ENCODE measurements at places on chromosomes 2 and 18. TPM values are rescaled to one million over a fixed set of nuclear protein-coding genes. Genes with fewer than 3 reads are reported as not detected.

- H3K36me3 ChIP-seq, result no peaks in the 10 kb centered on the region
- H3K4me1 ChIP-seq, result peaks cover 18% of the 10 kb centered on the region
- H3K27me3 ChIP-seq, result peaks cover 34% of the 10 kb centered on the region
- no peak for DNase-seq
Observed at GRCh38 chr2:156908825-156909224, 348.7 kb upstream of the GALNT5 start.

- H3K36me3 ChIP-seq, result no peaks in the 10 kb centered on the region
- no peak overlapping the region for H3K4me3 ChIP-seq
- H3K4me1 ChIP-seq, result peaks cover 3% of the 10 kb centered on the region
- peaks cover 3% of the 10 kb centered on the region for H3K27me3 ChIP-seq
- DNase-seq, result no peak
- H3K27ac ChIP-seq, result no peak overlapping the region
Observed at GRCh38 chr2:199744724-199745123, 106.3 kb downstream of the FTCDNL1 start.

DNA sequence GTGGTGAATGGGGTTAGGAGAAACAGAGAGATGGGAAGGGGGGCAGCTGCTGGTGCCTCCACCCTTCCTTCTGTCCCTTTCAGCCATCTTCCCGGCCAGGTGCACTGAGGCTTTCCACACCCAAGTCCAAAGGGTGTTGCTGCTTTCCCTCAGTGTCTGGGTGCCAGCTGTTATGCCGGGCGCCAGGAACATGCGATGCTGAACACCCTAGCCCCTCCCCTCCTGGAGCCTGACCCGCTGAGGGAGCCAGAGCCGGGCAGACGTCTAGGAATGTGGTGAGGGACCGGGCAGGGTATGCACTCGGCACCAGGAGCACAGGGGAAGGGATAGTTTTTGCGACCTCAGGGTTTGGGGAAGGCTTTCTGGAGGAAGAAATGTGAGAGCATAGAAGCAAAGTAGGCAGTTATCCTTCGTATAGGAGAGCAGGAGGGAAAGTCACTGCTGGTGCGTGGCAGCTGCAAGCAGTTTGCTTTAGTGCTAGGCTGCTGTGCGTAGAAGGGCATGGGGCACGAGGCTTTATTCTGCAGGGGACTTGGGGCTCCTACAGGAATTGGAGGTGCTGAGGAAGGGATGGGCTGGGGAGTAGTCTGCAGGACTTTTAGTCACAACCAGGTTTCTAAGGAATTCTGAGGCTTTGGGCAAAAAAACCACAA, 147.7 kb downstream of the TSN start:
- H3K27me3 ChIP-seq, result no peaks in the 10 kb centered on the region
- no peak overlapping the region for H3K27ac ChIP-seq
- H3K4me3 ChIP-seq, result no peak overlapping the region
- H3K4me1 ChIP-seq, result no peaks in the 10 kb centered on the region

DNA sequence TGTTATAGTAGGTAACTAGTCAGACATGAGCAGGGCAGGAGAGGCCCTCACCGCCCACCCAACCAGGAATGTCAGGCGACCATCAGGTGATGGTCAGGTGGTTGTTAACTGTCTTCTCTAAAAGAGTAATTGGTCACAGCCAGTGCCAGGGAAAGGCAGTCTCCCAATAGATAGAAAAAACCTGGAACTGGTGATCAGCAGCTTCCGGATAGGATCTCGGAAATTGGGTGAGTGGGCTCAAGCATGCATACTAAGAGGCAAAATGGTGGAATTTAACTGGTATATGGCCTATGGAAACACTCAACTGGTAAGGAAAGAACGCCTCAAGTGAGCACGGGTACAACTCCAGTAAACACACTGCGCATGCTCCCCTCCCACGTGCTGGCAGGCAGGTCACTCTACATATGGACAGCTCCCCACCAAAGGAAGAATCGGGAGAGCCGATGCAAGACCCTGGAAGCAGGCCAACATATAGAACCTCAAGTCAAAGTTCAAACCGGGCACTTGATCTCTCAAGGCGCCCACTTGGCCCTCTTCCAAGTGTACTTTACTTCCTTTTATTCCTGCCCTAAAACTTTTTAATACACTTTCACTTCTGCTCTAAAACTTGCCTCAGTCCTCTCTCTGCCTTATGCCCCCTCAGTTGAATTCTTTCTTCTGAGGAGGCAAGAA, 43.5 kb upstream of the TMEM131 start:
- no peaks in the 10 kb centered on the region for H3K4me1 ChIP-seq
- H3K27me3 ChIP-seq, result no peaks in the 10 kb centered on the region
- no peak for DNase-seq
- no peak overlapping the region for H3K27ac ChIP-seq

- no peaks in the 10 kb centered on the region for H3K36me3 ChIP-seq
- H3K4me1 ChIP-seq, result no peaks in the 10 kb centered on the region
- H3K27ac ChIP-seq, result no peak overlapping the region
- peaks cover 3% of the 10 kb centered on the region for H3K27me3 ChIP-seq
- DNase-seq, result no peak
Observed at GRCh38 chr18:45133276-45133675, 452.6 kb downstream of the SETBP1 start.

NDUFV2 gene
- total RNA-seq, result 329 TPM

All from activated T-helper 2 cell treated with anti-CD3 and anti-CD28 coated beads, Interferon-gamma antibody, Interleukin-2, Interleukin-4, amounts not matched to agents 10 μg/mL and 5 μg/mL and 100 μg/mL, durations not matched to agents 14 hours and 24 hours and 36 hours (primary cell).